ENCODE measurements at places on chromosomes 6 and 20. TPM values are rescaled to one million over a fixed set of nuclear protein-coding genes. Genes with fewer than 3 reads are reported as not detected.

The SF3B5 gene
- total RNA-seq: 101 TPM

The KCNK16 gene
- total RNA-seq: not detected

The DEF6 gene
- 1.1 TPM for total RNA-seq

DNA sequence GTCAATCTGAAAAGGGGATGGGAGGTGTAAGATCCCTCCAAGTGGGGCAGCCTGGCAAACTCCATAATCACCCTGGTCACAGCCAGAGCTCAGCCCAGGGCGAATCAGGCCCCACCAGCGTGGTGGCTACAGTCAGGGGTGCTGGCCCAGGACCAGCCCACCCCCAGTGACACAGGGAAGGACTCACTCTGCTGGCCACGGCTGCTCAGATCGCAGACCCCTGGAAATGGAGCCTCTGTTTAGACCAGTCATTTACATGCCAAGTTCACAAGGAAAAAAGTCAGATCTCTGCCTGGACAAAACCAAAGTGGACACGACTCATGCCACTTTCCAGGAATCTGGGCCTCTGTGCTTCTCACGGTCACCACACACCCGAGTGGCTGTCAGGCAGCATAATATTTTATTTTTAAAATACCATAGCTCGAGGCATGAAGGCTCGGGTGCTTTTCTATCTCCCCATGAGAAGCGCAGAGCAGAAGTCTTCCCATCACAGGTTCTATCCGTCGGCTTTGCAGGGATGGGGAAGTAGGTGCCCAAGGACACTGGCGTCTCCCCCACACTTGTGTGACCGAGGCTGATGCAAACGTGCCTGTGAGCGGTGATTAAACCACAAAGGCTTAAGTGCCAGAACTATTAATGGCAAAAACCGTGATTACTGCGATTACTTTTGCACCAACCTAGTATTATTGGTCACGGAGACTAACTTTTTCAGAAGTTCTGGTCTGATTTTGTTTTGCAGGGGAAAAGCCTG is 13.0 kb downstream of the PXDC1 start:
- DNase-seq: no peak

- no peak for DNase-seq
Observed at GRCh38 chr20:33679758-33680485, 5.7 kb upstream of the NECAB3 start.

GRCh38 chr6:37904590-37904989 is 85.1 kb downstream of the ZFAND3 start:
- DNase-seq: no peak

DNA sequence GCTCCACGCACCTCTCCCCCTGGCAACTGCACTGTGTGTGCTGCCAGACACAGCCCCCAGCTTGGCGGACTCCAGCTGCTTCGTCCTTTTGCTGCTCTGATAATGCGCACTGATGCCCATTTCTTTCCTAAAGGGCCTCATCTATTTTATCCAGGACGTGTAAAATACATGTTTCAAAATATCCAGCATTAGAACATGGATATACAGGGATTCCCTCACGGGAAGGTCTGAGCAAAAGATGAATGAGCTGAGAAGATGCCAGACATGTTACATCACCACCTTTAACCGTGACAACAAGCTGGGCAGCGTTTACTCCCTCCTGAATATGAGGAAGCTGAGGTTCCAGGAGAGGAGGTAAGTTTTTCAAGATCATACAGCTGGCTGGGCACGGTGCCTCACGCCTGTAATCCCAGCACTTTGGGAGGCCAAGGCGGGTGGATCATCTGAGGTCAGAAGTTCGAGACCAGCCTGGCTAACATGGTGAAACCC is 32.8 kb downstream of the TNXB start:
- DNase-seq: no peak

- no peak for DNase-seq
Observed at GRCh38 chr6:56370127-56370540, 122.8 kb upstream of the COL21A1 start.

- DNase-seq: no peak
Observed at GRCh38 chr6:5066456-5067093, 18.6 kb upstream of the PPP1R3G start.

All from chondrocyte (in vitro differentiated cells).